ENCODE measurements at places on chromosomes 7 and 10. TPM values are rescaled to one million over a fixed set of nuclear protein-coding genes. Genes with fewer than 3 reads are reported as not detected.

- peak; percentile 90 for DNase-seq
These were observed 125.6 kb downstream of the CYP26A1 start for GRCh38 chr10:93199191-93199751.

- no peak for DNase-seq
These were observed 142.6 kb upstream of the KAT6B start for GRCh38 chr10:74683621-74684364.

GRCh38 chr7:68247126-68247525, 1250.5 kb downstream of the TYW1 start:
- no peak for DNase-seq

- DNase-seq = peak; percentile 24
These were observed 3.5 kb downstream of the ANTXRL start for GRCh38 chr10:46290101-46290886.

DNA sequence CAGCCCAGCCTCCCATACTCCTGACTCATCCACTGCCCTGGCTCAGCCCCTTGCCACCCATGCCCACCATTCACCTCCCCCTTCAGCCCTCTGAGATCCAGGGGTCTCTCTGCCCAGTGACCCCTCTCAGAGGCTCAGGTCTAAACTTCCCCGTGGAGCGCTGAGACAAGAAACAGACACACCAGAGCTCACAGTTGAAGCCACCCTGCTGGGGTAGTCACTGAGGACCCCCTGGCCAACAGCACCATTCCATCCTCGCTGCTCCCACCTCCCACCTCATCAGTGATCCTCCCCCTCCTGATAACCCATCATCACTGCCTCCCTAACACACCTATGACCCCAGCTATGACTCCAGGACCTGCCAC, 100.7 kb downstream of the GRID1 start:
- DNase-seq = no peak

DNA sequence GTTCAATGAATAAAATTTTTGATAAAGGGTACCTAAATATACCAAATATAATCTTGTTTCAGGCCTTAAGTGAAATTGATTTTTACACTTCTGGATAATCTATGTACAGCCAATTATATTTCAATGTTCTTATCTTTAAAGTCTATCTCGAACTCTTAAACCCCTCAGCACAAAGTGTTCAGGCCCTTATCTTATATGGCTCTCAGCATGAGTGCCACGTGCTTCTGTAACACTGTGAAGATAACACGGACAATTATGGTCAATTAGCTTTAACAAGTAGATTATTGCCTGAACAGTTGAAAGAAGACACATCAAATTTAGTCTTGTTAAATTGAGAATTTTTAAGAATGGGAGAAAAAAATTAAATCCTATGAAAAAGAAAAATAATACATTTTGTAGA, 40.4 kb upstream of the DMTF1 start:
- DNase-seq = no peak

GRCh38 chr10:123778719-123779517, 112.7 kb downstream of the CPXM2 start:
- no peak for DNase-seq

DNA sequence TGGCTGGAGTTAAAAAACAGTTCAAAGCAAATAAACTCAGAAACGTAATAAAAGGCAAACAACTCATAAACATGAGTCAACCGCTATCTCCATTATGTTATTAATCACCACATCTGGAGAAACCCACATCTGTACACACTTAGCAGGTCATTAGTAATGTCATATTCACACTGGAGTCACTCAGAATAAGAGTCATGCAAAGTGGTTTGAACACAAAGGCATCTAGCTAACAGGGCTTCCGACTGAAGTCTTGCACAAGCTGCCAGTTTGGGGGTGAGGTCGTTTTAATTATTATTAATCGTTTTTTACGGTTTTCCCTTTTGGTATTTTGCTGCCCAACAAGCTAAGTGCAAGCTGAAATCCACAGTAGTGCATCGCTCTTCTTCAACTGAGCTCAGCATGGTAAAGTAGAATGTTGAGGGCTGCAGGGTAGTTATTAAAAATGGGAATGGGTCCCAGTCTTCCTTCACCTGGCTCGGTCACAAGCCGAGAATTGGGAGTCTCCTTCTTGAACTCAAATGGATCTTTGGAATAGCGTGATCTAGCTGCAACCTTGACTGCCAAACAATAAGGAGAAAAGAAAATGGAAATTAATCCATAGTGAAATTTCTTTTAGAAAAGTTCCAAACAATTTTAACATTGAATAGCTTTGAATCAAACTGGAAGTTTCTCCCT, 663.5 kb downstream of the KCNMA1 start:
- no peak for DNase-seq

DNA sequence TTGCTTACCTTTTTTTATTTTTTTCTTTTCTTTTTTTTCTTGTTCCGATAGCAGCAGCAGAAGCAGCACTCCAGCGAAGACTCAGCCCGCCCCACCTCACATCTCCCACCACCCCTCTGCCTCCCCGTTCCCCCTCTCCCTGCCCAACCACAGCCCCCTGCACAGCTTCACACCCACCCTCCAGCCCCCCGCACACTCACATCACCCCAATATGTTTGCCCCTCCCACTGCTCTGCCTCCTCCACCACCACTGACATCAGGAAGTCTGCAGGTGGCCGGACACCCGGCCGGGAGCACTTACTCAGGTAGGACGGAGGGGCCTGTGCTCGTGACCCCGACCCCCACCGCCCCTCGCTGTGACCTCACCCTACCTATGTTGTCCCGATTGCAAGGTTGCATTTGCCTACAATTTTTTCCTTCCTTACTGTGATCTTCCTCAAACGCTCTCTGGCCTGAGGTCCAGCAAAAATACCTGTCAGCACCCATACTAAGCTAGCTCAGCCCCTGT, 367.2 kb upstream of the GALNT17 start:
- no peak for DNase-seq

- DNase-seq = no peak
These were observed 12.3 kb upstream of the CCDC172 start for GRCh38 chr10:116311706-116312490.

DNA sequence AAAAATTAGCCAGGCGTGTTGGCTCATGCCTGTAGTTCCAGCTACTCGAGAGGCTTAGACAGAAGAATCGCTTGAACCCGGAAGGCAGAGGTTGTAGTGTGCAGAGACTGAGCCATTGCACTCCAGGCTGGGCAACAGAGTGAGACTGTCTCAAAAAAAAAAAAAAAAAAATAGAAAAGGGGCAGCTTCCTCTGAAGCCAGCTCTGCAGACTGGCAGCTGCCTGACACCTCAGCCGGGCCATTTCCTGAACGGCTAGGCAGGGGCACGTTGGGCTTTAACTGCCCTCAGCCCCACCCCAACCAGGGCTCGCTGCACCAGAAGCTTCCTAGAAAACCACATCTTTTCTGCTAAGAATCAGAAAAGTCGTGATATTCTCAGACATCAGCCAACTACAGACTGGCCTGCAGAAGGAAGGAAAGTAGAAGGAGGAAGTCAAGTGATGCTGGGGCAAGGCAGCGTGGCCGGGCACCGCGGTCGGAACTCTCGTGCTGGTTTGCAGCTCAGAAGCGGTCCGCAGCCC, 38.0 kb downstream of the PRKAG2 start:
- DNase-seq = no peak

GRCh38 chr10:122121059-122121458, 132.1 kb downstream of the TACC2 start:
- no peak for DNase-seq

GRCh38 chr10:111410740-111411139, 333.9 kb downstream of the ADRA2A start:
- DNase-seq = no peak

GRCh38 chr7:141151746-141152145, 77.9 kb downstream of the TMEM178B start:
- DNase-seq = no peak

DNA sequence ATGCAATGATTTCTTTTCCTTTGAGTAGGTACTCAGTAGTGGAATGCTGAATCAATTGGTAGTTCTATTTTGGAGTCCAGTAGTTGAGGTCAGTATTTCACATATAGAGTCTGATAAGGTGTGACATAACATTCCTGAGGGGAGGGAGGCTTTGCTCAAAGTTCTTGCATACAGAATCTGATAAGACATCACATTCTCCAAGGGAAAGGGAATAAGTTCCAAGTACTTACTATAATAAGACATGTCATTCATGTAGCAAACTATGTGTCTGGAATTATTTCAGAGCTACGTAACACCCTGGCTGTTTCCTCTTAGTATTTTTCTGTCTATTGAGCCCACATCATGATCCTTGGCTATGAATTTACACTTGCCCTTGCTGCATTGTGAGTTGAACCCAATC, 74.3 kb upstream of the POM121L12 start:
- DNase-seq = no peak

DNA sequence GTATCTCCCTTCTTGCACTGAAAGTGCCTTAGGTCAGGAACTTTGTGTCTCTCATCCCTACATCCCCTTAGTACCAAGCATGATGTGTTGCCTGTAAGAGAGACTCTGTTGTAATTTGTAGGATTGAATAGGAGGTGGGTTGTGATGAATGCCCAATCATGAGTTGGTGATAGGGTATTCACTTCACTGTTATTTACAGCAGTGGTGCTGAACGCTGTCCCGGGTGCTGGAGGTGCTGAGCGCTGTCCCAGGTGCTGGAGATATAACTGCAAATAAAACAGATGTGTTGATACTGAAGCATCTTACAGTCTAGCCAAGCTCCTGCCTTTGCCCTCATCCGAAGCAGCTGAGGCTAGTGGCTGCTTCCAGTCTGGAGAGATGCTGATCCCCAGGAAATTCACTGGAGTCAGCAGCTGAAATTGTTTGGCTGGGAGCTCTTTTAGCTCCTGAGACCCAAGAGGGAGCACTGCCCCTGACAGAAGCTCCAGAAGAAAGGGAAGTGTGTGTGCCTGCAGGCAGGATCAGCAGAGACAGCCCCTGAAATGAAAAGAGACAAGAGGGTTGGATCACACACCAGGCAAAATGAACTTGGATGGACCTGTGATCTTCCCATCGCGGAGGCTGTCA, 183.4 kb downstream of the SORCS3 start:
- DNase-seq = no peak

GRCh38 chr7:138086563-138087270, 10.5 kb downstream of the AKR1D1 start:
- no peak for DNase-seq

GRCh38 chr10:131312478-131312836, 936 bp upstream of the TCERG1L start:
- DNase-seq = peak; percentile 88

GRCh38 chr10:103394180-103394579, 2.1 kb downstream of the ATP5MK start:
- no peak for DNase-seq

GRCh38 chr10:59829601-59830000, 76.3 kb upstream of the MRLN start:
- no peak for DNase-seq

DNA sequence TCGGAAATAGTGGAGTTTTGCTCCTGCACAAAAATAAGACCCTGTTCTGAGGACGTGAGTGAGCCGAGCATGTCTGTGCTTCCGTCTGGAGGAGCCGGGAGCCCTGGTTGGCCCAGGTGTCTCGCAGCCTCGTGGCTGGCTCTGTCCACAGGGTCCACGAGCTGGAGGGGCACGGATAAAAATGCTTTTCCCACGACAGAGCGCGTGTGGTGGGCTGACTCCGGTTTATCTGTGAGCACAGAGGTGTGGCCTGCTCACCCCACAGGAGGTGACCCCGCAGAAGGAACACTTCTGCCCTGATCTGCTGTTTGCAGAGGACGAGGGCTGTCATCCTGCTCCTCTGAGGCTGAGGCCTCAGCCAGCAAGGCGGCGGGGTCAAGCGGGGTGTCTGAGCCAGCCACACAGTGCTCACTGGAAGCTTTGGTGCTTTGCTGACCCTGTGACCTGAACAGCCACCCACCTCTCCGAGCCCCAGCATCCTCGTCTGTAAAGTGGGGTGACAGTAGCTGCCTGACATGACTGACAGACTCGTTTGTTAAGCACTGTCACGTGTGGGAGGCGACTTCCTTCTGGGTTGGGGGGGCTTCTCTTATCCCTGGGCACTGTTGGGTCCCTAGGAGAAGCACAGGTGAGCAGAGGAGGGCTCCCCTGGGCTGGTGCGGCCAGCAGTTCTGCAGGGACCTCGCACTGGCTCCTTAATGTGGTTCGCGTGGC, 162.5 kb downstream of the DNAJB6 start:
- no peak for DNase-seq

- DNase-seq = no peak
These were observed 1.3 kb upstream of the NMT2 start for GRCh38 chr10:15169555-15170401.

- peak; percentile 98 for DNase-seq
These were observed at the start of gene CHST12 for GRCh38 chr7:2403014-2403717. CHST12 (plus strand) TSS chr7:2403611; CDS start chr7:2432640, 29,029 bp downstream.

GRCh38 chr7:47342296-47343060, 239.4 kb downstream of the TNS3 start:
- no peak for DNase-seq

DNA sequence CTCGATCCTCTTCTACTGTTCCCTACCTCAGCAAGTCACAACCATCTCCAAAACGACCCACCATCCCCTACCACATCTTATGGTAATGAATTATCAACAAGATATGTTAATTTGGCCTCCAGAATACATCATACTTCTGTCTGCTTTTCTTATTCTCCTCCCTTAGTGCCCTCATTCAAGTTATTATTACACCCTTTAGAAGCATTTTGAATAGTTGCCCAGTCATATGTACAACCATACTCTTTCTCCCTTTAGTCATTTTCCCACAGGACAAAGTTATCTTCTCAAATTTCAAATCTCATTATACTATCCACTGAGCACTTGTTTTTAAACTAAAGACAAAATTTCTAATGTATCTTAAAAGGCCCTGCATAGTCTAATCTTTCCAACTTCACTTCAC, 71.0 kb downstream of the GNAT3 start:
- no peak for DNase-seq

DNA sequence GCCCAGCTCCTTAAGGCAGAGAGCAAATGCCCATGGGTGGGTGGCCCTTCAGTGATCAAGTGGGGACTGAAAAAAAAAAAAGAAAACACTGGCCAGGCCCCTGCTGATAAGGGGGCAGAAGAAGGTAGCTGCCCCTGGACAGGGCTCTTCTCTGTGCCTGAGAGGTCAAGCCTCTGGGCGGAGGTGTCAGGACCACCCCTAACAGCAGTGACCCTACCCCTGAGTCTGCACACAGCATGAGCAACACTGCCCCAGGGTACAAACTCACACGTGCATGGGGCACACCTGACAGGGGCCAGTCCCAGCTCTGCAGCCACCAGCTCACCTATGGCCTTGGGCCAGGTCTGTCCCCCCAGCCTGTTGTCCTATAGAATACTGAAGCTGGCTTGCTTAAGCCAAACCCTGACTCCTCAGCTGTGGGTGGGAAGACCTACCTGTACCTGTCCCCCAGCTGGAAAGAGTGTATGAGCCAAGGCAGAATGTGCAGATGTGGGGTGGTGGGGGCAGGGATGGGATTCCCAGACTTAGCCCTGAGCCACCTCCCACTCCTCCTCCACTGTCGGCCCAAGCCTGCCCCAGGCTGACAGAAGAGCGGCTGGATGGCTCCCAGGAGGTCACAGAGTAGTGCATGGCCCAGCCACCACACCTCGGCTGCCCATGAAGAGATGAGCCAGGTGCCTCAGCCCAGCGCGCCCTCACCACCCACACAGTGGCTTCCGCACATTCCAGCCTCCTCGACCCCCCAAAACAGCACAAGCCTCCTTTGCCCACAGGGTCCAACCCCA, 23.7 kb downstream of the KCNH2 start:
- DNase-seq = peak; percentile 25

CROT gene
- 17.0 TPM for polyA plus RNA-seq

CFAP58 gene
- polyA plus RNA-seq = 0.19 TPM

PRSS37 gene
- not detected for polyA plus RNA-seq

C10orf90 gene
- polyA plus RNA-seq = 0.30 TPM

MLXIPL gene
- polyA plus RNA-seq = 27.9 TPM

TAS2R41 gene
- polyA plus RNA-seq = not detected

PTPRE gene
- 1.1 TPM for polyA plus RNA-seq

OR2A1 gene
- polyA plus RNA-seq = not detected

TBC1D12 gene
- polyA plus RNA-seq = 4.4 TPM

NYAP1 gene
- 0.69 TPM for polyA plus RNA-seq

BLNK gene
- 28.5 TPM for polyA plus RNA-seq

ADIRF gene
- 897 TPM for polyA plus RNA-seq

TAS2R4 gene
- polyA plus RNA-seq = not detected
